ENCODE measurements at places on chromosomes 3 and 15.

GRCh38 chr15:63972801-63973200 lies 73.5 kb downstream of the DAPK2 start:
- DNase-seq: no peak

- no peak for DNase-seq
Measured at GRCh38 chr3:81544385-81544784, 217.1 kb downstream of the GBE1 start.

GRCh38 chr15:38197553-38197952 lies 55.1 kb upstream of the SPRED1 start:
- no peak for DNase-seq

GRCh38 chr3:122786066-122786465 lies 7.6 kb downstream of the HSPBAP1 start:
- DNase-seq: no peak

Data from activated CD8-positive, alpha-beta T cell treated with anti-CD3 and anti-CD28 coated beads, Interleukin-2, amount 10 ng/mL, durations not matched to agents 7 days and 5 days (primary cell).